ENCODE measurements at places on chromosomes 7 and 10.

- DNase-seq: no peak
Measured at GRCh38 chr7:6648066-6648814, 11.1 kb downstream of the ZNF316 start.

- DNase-seq: no peak
Measured at GRCh38 chr10:112959207-112959838, 9.3 kb downstream of the TCF7L2 start.

GRCh38 chr10:132385721-132386418, 11.1 kb upstream of the PWWP2B start:
- DNase-seq: no peak

- DNase-seq: no peak
Measured at GRCh38 chr7:130352194-130353074, 7.8 kb downstream of the CPA5 start.

- DNase-seq: no peak
Measured at GRCh38 chr7:157873181-157873580, 536.4 kb downstream of the DNAJB6 start.

DNA sequence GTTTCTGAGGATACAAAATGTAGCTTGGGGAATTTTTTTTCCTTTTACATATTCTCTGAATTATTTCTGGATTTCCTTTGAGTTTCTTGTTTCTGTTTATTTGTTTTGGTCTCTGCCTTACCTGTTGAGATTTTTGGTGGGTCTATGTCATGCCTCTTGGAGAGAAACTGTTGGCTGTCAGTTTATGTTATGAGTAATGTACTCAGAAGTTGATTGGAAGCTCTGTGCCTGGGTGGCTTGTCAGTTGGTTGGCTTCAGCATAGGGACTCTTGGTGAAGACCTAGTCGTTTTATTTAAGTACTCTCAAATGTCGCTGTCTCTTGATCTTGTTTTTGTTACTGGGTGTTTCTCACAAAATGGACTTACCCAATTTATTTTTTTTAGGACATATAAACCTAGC, 132.4 kb downstream of the CDK14 start:
- no peak for DNase-seq

DNA sequence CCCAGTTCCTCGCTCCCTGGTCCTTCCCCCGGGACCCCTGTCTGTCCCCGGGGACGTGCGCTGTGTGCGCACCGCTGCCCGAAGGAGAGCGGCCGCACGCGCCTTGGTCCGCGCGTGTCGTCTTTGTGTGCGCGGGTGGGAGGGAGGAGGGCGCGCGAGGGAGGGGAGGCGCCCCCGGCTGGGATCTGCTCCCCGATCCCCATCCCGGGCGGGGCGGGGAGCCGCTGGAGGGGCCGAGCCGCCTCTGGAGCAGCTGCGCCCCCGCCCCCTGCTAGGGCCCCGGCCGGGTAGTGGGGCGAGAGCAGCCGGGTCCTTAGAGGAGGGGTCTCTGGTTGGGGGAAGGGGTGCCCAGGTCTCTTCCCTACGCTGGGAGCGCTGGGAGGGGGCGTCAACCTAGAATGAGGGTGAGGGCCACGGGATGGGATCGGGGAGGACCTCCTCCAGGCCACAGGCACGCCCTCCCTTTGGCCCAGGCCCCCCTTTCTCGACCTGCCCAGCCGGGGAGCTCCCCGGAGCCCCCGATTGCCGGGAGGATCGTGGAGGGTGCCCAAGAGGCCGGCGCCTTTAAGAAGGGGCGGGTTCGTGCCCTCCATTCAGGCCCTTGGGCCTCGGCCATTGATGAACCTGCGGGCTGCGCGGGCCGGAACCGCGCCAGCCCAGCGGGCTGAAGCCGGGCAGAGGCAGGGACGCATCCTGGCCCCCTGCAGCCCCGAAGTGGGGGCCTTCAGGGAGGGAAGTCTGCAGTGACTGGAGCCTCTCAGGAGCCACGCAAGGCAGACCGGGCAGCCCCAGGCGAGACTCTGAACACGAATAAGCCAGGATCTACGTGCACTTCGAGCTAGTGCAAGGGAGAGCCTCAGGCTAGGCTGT, 678 bp downstream of the SH2B2 start:
- no peak for DNase-seq

- DNase-seq: no peak
Measured at GRCh38 chr10:72015841-72016240, 51.6 kb downstream of the CHST3 start.

DNA sequence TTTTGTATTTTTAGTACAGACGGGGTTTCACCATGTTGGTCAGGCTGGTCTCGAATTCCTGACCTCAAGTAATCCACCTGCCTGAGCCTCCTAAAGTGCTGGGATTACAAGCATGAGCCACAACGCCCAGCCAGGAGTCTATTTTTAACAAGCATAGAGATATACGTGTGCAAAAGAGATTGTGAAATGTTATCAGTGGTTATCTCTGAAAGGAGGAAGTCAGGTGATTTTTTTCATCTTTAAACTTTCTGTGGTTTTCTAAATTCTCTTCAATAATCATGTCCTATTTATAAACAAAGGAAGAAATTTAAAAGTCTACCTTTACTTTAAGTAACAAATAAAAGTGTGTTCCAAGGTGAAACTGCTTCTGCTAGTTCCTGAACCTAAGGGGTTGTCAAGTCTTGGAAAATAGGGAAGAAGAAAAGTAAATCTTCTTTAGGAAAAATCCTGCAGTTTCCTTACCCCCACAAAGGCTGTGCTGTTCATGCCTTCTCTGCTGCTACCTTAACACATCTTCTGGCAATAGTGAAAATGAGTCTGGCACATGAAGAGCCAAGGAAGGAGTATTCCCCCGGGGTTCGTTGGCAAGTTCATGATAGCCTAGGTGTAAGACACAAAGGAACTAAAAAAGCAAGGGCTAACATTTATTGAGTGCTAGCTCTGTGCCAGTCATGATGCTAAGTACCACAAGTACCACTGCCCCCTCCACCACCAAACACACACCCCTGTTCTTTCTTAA, 51.1 kb downstream of the CYP26A1 start:
- DNase-seq: no peak

DNA sequence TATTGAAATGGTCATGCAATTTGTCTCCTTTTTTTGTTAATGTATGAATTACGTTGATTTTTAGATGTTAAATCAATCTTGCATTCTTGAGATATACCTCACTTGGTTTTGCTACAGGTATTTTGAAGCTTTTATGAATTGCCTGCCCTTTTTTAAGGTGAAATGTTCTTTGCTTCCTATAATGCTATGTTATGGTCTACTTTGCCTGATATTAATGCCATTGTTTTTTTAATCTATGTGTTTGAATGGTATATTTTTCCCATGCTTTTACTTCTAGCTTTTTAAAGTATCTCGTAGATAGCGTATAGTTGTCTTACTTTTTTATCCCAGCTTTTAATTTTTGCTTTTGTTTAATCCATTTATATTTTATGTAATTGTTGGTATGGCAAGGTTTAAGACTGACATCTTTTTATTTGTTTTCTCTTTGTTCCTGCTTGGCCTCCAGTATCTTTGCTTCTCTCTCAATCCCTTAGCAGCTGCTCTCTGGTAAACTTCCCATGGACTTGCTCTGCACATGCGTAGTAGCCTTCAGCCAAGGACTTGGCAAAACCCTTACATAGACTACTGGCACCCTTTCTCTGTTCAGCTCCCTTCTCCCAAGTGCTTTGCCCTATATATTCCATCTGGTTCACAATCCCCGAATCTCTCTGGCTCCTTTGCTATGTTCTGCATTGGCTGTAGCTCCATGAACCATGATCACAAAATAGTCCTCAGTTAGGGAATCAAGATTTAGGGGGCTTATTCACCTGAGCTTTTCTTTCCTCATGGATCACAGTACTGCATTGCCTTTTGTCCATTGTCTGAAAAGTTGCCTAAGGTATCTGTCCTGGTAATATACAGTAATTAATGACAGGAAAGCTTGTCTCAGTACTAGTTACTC, 8.4 kb downstream of the TRIM24 start:
- DNase-seq: no peak

Measured in CMK (cell line).